Stimulated activated CD8-positive, alpha-beta memory T cell treated with anti-CD3 and anti-CD28 coated beads, Interleukin-15, amount 100 ng/mL, for 4 hours (primary cell): ENCODE measurements at places on chromosomes 7 and 10.

DNA sequence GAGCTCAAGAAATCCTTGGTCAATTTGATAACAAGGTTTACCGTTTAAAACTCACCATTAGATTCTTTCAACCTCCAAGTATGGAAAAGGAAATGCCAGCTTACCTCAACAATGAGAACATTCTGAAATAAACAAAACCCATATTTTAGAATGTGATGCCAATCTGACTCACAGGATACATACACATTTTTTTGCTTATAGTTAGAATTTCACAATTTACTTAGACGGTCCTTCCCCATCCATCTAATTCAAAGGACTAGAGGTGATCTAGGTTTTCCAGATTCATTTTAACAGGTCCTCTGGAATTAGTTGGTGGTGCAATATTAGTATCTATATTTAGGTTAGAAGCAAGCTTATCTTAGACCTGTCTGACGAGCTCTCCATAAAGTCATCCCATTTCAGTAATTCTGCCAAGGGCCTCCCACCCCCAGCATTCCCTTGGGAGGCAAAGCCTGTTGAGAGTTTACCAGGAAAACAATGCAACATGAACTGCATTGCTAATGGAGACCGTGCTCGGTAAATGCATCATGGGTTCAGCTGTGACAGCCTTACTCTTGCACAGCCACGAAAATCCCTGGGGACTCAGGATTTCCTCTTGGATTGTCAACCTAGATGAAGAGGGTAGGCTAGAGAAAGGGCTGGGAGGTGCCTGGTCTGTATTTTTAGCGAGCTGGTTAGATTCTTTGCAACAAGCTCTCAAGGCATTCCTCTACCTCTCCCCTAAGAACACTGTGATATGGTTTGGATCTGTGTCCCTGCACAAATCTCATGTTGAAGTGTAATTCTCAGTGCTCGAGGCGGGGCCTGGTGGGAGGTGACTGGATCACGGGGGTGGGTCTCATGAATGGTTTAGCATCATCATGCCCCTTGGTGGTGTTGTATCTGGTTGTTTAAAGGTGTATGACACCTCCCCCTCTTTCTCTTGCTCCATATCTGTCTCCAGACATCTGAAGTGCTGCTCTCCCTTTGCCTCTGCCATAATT lies 93.8 kb downstream of the PRTFDC1 start:
- no peak for DNase-seq

DNA sequence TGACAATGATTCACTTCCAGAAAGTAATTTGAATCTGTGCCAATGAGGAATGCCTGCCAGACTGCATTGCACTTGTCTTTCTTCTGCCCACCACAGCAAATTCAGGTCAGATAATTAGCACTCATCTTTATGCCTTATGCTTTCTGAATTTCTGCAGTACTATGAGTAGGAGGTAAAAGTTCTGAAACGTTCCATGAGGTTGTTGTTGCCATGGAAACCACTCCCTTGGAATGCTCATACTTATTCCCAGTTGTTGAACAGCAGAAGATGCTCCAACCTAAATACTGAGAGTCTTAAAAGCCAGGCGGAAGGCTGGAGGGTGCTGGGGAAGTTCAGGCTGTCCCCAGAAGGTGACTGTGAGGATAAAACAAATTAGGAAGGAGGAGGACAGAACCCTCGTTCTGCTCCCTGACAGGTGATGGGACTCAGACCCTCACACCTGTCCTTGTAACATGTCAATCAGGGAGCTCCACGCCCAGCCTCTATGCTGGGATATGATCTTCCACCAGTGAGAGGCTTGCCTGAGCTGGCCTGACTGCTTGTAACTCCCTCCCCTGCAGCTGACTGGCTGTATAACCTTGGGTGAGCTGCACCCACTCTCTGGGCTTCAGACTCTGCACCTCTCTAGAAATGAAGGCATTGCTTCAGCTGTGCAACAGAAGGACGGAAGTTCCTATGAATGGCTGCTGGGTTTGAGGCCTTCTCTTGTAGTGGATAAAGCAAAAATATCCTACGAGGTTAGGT lies 554.3 kb upstream of the MGMT start:
- DNase-seq, result no peak

GRCh38 chr7:9083837-9084236 lies 650.4 kb downstream of the NXPH1 start:
- DNase-seq, result no peak

GRCh38 chr10:5809527-5810154 lies 3.6 kb downstream of the GDI2 start:
- DNase-seq, result no peak

- DNase-seq, result no peak
These were observed 156.3 kb downstream of the RTKN2 start for GRCh38 chr10:62112300-62112699.
